ENCODE measurements at places on chromosomes 6 and 20.
A peak's percentile ranks its signal among the peaks of the same experiment; 100 is the strongest.

DNA sequence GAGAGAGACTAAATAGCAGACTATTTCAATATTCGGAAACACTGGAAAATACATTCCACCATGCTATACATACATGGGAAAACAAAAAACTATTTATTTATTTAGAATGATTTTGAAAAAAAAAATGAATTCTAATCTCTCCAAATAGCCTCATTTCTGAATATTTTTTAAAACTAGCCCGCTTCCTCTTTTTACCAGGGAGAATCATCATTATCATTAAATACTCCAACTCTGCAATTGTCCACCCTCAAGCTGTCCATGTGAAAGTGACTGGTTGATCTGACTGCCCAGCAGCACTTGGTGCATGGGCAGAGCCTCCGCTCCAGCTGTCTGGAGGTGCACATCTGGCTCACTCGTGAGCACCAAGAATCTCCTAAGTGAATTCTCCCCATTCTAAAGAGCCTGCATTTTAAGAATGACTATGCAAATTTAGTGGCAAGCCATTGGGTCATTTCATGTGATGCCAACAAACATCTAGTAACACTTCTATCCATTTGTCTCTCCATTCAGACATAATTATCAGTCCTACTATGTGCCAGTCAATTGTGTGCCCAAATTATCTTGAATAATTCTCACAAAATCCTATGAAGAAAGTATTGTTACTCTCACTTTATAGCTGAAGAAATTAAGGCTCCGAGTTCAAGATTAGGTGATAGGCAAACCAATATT, 64.8 kb downstream of the INSM1 start:
- no peak for DNase-seq

GRCh38 chr6:12806796-12807195, 90.2 kb downstream of the PHACTR1 start:
- no peak for DNase-seq

DNA sequence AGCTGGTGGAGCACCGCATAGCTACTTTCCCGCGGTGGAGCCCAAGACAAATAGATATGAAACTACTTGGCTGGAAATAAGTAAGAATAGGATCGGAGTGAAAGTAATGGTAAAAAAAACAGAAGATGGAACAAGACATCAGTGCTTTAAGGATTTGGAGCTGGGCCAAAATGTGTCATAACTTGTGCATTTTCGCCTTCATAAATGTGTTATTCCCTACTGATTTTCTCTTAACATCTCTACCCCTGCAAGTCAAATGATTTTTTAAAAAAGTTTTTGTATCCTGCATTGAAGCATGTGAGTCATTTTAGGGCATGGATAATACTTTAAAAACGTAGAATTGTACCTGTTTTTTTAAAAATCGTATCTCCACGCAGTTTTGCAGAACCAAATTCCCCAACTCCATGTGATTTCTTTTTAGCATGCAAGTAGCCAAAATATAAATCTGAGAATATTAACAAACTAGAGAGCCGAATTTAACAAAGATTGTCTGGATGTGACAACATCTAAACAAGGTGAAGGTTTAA, 882 bp upstream of the FAM184A start:
- DNase-seq = no peak

- DNase-seq = peak; percentile 72
Measured at GRCh38 chr6:34834789-34835518, 43.1 kb downstream of the BLTP3A start.

DNA sequence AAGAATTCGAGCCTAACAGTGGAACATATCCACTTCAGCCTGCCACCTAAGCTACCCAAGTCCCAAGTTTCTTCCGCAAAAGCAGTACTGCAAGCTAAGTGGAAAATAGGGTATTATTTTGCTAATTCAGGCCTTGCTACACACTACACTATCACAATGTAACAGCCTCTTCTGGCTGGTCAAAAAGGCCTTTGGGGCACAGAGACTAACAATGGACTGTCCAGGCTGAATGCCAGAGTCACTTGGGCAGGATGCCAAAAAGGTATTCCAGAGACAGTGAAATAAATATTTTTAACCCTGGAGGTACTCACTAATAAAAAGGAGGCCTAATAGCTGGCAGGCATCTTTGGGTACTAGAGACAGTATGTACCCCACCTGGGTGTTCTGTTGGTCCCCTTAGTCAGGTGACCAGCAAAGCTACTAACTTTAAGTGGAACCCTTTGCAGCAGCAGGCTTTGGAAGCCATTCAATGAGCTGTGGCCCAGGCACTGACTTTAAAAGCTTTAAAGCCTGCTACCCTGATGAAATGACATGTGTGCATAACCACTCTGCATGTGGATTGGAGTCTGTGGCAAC, 692.1 kb downstream of the HTR1B start:
- no peak for DNase-seq

- DNase-seq = no peak
Measured at GRCh38 chr6:166664135-166664534, 37.1 kb upstream of the RPS6KA2 start.

DNA sequence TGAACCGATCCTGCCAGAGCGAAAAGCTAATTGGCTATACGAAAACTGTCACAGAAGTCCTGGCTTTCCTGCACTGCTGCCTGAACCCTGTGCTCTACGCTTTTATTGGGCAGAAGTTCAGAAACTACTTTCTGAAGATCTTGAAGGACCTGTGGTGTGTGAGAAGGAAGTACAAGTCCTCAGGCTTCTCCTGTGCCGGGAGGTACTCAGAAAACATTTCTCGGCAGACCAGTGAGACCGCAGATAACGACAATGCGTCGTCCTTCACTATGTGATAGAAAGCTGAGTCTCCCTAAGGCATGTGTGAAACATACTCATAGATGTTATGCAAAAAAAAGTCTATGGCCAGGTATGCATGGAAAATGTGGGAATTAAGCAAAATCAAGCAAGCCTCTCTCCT, 14.2 kb downstream of the CCR6 start:
- no peak for DNase-seq

DNA sequence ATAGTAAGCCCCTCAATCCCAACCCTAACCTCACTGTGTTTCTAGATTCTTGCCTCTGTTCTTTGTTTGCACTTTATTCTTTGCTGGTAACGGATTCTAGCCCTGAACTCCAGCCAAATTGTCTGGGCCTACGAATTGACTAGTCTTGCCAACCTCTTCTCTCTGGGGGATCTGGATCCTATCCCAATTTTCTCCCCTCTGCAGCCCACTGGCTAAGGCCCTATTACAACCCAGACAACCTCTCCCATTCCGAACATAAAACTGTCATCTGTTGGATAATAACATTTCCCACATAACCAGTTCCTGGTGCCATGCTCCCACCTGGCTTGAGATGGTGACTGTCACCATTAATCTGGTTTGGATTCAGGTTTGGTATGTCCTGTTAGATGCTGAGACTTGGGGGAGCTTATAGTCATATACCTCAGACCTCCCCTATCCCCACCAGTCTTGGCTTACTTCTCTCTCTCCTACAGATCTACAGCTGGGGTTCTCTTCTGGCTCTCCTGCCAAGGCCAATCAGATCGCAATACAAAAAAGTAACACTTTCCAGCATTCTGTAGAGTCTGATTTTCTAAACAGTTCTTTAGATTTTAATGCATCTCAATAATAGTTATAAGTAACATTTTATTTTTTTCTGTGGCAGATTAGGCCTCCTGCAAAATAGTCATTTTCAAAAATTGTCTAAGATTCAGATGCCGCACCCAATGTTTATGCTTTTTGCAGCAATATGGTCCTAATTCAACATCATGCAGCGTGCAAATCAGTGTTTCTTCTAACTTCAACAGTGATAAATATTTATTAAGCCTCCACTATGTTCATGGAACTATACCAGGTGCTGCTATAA, 29.8 kb upstream of the AHI1 start:
- DNase-seq = no peak

DNA sequence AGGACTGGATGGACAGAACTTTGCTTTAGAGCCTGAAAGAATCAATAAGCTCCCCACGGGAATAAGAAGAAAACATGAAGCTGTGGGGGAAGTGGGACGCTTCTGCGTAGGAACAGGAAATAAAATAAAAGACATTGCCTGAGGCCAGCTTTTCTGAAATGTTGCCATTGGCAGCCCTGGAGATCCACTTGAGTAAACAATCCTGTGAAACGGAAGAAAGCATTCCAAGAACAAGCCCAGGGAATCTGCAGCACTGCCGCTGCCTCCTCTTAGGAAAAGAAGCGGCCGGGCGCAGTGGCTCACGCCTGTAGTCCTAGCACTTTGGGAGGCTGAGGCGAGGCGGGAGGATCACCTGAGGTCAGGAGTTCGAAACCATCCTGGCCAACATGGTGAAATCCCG, 182.3 kb upstream of the RALGAPA2 start:
- DNase-seq = no peak

- DNase-seq = no peak
Measured at GRCh38 chr6:6588924-6589709, 597 bp downstream of the LY86 start.

DNA sequence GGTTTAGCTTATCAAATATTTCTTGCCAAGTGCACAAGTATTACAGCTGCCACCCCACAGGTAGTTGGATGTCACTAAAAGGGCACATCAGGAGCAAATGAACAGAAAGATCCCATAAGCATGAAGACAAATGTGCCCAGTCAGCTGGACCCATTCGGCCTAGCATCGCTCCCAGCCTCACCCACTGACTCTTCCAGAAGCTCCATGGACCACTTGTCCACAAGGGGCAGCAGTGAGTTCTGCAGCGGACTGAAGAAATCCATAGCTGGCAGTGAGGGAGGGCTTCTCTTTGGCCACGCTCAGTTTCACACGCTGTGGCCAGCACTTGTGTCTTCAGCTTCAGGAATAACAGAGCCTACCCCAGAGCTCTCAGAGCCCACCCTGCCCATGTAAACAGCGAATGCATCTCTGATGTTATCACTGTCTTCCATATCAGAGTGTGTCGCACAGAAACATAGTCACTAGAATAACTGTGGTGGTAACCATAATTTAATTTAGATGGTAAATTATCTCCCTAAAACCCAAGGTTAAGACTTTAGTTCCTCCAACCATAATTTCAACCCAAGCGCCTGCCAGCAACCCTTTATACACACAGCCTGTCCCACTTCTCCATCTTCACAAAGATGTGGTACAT, 15.8 kb downstream of the CGA start:
- DNase-seq = peak; percentile 69

DNA sequence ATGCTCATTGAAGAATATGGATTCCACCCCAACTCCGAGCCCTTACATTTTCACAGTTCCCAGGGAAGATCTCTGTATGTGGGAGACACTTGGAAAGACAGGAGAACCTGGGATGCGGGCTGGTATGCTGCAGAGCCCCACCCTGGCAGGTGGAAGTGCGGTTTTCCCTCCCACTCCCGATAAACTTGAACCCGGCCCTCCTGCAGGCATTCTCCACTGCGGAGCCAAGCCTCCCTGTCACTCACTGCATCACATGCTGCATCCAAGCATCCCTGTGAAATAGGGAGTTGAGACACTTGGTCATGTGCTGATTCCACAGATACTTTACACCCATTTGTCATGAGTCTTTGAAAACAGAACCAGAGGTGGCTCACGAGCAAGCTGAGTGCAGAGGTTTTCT, 35.4 kb downstream of the TMEM242 start:
- DNase-seq = no peak

GRCh38 chr6:46690141-46690755, 2.6 kb downstream of the TDRD6 start:
- DNase-seq = no peak

GRCh38 chr6:111105578-111105977, 18.3 kb downstream of the SLC16A10 start:
- DNase-seq = no peak

- DNase-seq = peak; percentile 63
Measured at GRCh38 chr20:46004889-46005473, 3.7 kb upstream of the MMP9 start.

DNA sequence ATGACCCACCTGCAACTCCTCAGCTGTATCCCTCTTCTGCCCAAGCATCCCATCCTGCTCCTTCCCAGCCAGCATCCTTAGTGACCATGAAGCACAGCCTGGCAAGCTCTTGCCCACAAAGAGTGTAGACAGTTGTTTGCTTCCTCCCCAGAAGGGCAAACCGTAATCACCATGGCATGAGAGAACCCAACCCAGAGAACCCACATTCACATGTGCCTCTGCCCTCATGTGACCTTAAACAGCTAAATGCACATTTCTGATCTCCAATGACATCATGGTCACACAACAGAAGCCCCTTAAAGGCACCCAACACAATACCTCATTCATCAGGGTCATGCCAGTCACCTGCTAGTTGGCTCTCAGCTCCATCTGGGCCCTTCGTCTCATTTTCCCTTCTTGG, 162.8 kb upstream of the CDYL start:
- no peak for DNase-seq

DNA sequence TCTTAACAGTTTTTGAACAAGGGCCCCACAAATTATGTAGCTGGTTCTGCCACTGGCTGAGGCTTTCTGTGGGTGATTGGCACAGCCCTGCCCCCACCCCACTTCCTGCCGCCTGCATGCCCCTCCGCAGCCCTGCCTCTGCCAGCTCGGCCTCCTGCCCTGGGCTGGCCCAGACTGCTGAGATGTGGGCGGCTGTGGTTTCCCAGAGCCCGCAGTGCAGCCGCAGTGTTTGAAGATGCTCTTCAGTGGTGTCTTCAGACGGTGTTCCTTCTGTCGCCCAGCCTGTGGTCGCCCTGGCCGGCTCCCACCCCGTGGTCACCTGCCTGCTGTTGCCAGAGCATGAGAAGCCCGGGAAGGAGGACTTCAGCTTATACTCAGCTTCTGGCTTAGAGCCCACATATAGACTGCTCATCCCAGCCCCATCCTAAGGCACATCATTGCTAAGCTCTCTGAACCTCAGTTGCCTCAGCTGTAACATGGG, 154.3 kb downstream of the VEGFA start:
- peak; percentile 79 for DNase-seq

- no peak for DNase-seq
Measured at GRCh38 chr6:93218096-93218495, 201.3 kb downstream of the EPHA7 start.
